Heart right ventricle (tissue), 16 donors: ENCODE measurements at places on chromosomes 7 and 10. TPM values are rescaled to one million over a fixed set of nuclear protein-coding genes. Genes with fewer than 3 reads are reported as not detected.

CYP17A1 gene
- polyA plus RNA-seq, result 0.15 TPM

RARRES2 gene
- 33.0 TPM for polyA plus RNA-seq

RAPGEF5 gene
- polyA plus RNA-seq, result 5.7 TPM

RRP12 gene
- 29.3 TPM for polyA plus RNA-seq

MPP7 gene
- polyA plus RNA-seq, result 3.5 TPM

SYNPO2L gene
- 147 TPM for polyA plus RNA-seq

ELAPOR2 gene
- polyA plus RNA-seq, result 1.8 TPM

TRIM50 gene
- 0.15 TPM for polyA plus RNA-seq

BLNK gene
- 0.25 TPM for polyA plus RNA-seq
